ENCODE measurements at places on chromosomes 3 and 15.
A peak's percentile ranks its signal among the peaks of the same experiment; 100 is the strongest.

DNA sequence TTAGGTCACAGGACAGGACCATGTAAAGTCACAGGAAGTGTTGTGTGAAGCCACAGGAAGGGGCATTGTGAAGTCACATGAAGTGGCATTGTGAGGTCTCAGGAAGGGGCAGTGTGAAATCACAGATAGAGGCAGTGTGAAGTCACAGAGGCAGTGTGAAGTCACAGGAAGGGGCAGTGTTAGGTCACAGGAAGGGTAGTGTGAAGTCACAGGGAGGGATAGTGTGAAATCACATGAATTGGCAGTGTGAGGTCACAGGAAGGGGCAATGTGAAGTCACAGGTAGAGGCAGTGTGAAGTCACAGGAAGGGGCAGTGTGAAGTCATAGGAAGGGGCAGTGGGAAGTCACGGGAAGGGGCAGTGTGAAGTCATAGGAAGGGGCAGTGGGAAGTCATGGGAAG lies 37.9 kb downstream of the GASK1A start:
- no peak for DNase-seq

GRCh38 chr15:77634266-77634962 lies 1.7 kb upstream of the LINGO1 start:
- peak; percentile 66 for DNase-seq

GRCh38 chr3:14265246-14265962 lies 86.8 kb downstream of the LSM3 start:
- DNase-seq = peak; percentile 24

- DNase-seq = no peak
These were observed 40.0 kb downstream of the ZNF589 start for GRCh38 chr3:48280881-48281280.

GRCh38 chr3:13950042-13950441 lies 70.2 kb upstream of the WNT7A start:
- no peak for DNase-seq

DNA sequence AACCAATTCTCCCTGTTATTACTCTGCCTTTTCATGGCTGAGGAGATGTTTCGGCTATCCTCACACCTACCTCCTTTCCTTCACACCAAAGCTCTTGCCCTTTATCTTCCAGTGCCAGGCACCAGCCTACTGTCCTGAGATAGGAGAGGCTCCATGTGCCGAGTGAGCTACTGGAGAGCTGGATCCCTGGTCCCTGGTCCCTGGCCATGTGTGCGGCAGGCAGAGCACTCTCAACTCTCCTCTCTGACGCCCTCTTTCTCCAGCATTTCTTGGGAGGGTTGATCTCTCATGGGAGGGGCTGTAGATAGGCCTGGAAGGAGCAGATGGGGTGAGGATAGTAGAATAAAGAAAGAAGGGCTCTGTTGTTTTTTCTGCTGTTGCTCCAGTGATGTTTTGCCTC lies 277.1 kb upstream of the UMPS start:
- DNase-seq = no peak

DNA sequence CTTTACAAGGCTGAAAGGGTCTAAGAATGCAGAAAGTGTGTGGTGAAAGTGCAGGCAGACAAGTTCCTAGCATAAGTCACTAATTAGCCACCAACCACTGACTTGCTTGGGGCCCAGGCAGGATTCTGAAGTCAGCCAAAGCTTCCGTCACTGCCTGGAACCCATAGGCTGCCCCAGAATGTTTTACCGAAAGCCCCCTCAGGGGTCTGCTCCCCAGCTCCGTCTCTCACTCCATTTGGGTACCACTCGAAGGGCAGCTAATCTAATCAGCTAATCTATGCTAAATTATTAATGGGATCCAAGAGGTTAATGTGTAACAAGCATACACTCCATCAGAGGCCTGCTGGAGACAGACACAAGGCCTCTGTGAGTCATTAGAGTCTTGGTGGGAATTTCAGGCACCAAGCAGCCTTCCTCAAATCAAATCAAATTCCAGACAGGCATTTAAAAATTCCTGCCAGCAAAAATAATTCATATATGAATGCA lies 13.2 kb downstream of the ADAMTS9 start:
- peak; percentile 87 for DNase-seq

DNA sequence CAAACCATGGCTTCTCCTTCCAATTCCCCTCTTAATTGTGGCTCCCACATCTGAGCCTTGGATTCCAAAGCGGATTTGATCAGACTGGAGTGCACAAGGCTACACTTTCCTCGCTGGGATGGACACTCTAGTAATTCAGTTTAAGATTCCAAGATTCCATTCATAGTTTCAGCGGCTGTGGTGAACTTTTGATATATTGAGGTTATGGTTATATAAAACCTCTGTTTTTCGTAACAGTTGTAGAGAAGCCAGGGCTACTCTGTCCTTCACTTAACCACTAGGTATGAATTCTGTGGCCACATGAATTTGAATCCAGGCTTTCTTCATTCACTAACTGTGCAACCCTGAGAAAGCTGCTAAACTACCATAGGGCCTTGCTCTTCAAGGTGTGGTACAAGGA lies 67.9 kb upstream of the KY start:
- no peak for DNase-seq

GRCh38 chr3:56867671-56868070 lies 65.9 kb upstream of the ARHGEF3 start:
- DNase-seq = no peak

DNA sequence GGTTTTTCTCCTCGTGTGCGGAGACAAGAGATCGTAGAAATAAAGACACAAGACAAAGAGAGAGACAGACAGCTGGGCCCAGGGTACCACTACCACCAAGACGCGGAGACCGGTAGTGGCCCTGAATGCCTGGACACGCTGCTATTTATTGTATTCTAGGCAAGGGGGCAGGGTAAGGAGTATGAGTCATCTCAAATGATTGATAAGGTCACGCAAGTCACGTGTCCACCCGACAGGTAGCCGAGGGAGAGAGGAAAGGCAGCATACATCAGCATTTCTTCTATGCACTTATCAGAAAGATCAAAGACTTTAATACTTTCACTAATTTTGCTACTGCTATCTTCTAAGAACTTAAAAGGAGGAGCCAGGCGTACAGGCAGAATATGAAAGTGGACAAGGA lies 28.2 kb downstream of the MYL3 start:
- no peak for DNase-seq

GRCh38 chr3:30112902-30113484 lies 493.4 kb upstream of the TGFBR2 start:
- peak; percentile 57 for DNase-seq

DNA sequence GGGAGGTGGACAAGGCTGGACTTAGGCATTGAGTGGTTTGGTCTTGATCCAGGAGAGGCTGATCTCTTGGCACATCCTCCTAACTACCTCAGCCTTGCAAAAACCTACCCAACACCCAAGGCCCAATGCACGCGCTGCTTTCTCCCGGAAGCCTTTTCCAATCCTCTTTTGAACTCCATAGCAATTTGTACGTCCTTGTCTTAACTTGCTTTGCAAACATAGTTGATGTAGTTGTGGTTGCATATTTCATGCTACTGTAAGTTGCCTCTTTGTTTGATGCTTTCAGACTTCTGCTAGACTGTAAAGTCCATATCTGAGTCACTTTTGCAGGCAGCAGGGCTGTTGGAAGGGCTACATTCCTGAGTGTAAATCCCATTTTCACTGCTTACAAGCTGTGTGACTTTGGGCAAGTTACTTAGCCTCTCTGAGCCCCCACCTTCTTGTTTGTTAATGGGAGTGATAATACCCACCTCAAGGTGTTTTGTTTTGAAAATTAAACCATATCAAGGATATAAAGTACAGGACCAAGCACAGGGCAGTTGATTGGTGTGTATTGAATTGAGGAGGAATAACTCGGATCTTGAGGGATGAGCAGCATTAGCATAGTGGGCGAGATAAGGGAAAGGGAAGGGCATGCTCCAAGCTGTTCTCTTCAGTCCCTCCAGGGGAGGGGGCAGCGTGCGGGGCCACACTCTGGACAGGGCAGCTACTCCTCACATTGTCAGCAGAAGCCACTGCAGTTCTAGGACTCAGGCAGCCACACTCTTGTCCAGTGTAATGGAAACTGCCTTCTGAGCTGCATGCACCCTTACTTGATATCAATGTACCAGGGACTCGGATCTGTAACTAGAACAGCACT lies 28.8 kb downstream of the SIAH2 start:
- DNase-seq = no peak

- DNase-seq = no peak
These were observed 204.8 kb upstream of the ZPLD1 start for GRCh38 chr3:102230057-102230456.

- no peak for DNase-seq
These were observed 100.1 kb upstream of the SPATA12 start for GRCh38 chr3:56960234-56960917.

GRCh38 chr3:51937611-51938450 lies 3.9 kb downstream of the RRP9 start:
- no peak for DNase-seq

DNA sequence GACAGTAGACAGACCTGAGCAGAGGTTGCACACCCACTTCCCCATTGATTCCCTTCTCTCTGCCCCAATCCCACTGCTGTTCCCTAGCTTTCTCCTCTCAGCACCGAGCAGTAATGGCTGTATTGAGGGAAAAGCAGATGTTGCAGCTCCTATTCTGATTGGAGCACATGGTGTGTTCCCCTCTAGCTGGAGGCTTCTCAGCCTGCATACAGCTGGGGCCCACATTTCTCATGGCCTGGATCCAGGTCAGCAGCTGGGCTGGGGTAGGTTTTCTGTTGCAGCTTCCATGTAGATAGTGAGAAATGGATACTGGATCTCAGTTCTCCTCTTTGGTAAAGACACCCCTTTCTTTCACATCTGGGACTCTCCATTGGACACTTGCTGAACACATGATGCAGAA lies 50.1 kb downstream of the RYR3 start:
- no peak for DNase-seq

GRCh38 chr3:58335652-58335947 lies 2.9 kb downstream of the PXK start:
- DNase-seq = no peak

- DNase-seq = no peak
These were observed 24.4 kb downstream of the PTPN9 start for GRCh38 chr15:75554717-75555116.

DNA sequence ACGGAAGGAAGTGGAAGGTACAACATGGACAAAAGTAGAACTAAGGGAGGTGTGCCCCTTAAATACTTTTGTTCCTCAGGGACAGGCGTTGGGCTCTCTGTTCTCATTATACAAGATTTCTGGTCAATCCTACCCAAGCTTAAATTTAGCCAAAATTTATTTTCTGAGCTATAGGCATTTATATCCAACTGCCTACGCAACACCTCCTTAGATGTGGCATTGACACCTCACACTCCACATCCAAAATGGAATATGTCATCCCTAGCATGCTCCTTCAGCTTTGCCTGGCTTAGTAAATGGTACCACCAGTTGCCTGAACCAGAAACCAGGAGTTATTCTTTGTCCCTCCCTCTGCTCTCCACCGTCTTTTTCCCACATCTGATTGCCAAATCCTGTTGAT lies 26.2 kb downstream of the FANCD2OS start:
- DNase-seq = no peak

GRCh38 chr15:66306381-66306780 lies 13.0 kb downstream of the DIS3L start:
- DNase-seq = no peak

GRCh38 chr3:9205345-9206143 lies 43.9 kb downstream of the SRGAP3 start:
- no peak for DNase-seq

DNA sequence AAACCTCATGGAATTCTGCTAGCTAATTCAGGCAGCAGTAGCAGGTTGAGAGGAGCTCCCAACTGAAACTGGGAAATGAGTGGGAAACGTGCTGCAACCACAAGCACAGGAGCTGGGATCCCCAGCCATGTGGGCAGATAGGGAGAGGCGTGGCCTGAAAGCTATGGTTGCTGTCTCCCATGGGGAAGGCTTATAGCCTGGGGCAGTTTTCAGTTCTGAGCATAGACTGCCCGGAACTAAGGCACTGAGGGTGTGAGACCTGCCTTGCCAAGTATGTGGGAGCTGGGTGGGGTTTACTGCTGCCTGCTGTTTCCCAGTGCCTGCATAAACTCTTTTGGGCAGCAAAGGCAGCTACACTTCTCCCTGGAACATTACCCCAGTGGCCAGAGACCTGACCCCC lies 229.5 kb downstream of the TUSC7 start:
- DNase-seq = no peak

DNA sequence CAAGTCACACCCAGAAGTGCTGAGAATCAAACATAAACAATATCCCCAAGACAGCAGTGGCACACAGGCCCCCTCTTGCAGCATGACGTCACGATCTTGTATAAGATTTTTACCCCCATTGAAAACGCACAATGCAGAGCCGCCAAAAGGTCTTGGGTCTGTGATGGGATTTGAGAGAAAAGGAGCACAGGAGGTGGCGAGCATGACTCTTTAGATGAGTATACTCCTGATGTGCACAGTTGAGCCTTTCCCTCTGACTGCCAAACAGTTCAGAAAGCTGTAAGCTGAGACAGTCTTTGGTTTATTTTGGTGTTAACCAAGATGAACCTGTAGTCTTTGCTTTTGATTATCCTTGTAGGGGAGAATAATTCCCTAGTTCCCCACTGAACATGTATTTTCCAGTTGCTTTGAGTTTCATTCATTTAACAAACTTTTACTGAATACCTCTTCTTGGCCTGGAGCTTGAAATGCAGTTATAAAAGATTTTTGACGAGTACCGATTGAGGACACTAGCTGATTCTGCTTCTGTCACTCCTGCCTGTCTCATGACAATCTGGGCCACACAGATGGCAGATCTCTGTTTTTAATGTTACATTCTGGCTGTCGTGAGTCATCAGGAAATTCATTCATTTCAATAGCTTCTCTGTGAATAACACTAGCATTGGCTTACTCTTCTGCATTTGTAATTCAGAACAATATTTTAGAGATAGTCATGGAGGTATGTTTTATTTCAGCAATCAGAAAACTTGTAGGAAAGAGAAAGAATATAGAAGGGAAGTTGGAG lies 28.9 kb downstream of the CFAP91 start:
- peak; percentile 18 for DNase-seq

- DNase-seq = peak; percentile 91
These were observed 533 bp downstream of the ARF4 start for GRCh38 chr3:57596495-57597126.

- no peak for DNase-seq
These were observed 740 bp downstream of the MAGI1 start for GRCh38 chr3:66037986-66038369.

GRCh38 chr15:66133247-66133885 lies 120.2 kb downstream of the MEGF11 start:
- no peak for DNase-seq

DNA sequence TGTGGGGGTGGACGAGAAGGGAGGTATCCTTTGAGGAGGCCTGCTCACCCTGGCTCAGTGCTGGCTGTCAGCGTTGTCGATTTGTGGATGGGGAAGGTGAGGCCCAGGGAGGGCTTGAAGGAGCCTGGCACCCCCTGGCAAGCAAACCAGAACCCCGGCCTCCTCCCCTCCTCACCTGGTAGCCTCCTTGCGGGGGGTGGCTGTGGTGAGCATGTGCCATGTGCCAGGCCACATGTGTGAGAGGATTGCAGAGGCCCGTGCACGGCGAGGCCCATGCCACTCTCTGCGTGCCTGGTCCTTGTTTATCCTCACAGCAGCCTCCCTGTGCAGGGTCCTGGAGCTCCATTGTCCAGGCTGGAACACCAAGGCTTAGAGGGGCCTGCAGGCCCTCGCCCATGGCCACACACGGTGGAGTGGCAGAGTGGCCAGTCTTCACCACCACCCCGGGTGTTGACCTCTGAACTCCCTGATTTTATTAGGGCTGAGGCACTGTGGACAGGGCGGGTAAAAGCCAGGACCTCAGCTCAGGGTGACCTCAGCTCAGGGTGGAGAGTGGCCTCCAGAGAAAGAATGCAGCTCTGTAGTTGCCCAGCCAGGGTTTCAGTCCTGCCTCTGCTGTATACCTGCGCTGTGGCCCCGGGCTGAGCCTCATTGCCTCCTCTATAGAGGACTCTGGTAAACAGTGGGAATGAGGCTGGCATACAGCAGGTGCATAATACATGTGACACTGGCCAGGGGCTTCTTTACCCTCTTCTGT lies 29.1 kb downstream of the HDAC11 start:
- no peak for DNase-seq

All from ACHN (cell line).